ENCODE measurements at places on chromosomes 12 and 14.
A peak's percentile ranks its signal among the peaks of the same experiment; 100 is the strongest.

GRCh38 chr14:54718046-54718445 is 151.1 kb downstream of the SAMD4A start:
- no peak for DNase-seq

DNA sequence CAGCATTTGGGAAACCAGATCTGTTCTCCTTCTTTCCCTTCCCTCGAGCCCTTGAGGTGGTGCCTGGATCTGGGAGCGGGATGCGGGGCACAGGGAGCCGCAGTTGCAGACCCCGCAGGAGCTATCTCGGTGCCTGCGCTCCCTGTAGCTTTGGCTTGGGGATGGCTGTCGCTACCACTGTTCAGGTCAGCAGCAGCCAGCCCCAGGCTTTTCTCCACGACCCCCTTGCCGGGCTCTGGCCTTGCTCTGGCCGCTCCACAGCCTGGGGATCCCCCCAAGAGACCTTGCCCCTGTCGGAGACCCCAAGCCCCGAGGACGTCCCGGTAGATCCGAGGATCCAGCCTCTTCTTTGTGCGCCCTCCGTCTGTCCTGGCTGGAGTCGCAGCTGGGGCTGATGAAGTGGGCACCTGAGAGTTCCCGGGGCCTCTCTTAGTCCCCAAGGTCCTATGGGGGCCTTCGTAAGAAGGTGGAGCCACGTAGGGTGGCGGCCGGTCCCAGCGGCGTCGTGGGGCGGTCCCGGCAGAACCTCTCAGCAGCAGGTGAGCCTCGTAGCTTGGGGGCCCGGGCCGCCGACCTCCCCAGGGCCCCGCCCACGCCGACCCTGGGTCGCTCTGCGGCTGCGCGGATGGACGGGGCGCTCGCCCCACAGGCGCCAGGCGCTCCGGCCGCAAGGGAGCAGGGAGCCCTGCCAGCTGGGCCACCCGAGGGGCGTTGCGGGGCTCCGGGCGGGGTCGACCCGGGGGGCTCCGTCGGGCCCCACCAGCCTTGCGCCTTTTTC is 1.3 kb downstream of the DDN start:
- no peak for DNase-seq

DNA sequence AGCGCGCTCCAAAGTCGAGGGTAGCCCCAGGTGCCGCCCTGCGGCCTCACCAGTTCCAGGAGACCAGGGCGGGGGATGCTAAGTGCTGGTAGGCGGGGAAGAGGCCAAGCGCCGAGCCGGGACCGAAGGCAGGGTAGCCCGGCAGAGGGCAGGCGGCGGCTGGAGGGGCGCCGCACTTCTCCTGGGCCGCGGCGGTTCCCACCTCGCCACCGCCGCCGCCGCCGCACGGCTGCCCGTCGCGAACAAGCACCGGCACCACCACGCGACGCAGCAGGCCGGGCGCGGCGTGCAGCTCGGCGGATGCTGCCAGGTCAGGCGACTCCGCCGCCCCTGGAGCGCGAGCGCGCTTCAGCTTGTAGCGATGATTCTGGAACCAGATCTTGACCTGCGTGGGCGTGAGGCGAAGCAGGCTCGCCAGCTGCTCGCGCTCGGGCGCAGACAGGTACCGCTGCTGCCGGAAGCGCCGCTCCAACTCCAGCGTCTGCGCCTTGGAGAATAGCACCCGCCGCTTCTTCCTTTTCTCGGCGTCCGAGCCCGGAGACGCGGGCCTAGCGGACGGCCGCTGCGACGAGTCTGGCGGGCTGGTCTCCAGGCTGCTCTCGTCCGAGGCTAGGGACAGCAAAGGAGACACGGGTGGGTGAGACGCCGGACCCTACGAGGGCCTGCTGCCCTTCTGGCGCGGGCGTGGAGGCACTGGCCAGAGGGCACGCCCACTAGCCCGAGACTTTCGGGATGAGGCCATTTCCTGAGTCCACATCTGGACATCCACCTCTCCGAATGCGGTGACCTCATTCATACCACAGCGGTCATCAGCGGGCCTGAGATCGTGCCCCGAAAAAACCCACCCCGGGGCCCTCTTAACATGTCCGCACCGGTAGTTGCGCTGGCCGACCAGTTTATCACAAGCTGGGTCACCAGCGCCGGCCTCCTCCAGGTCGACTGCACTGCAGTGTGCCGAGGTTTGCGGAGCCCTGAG is 1.3 kb downstream of the NKX2-8 start:
- DNase-seq, result no peak

GRCh38 chr12:84816916-84817695 is 95.5 kb downstream of the SLC6A15 start:
- no peak for DNase-seq

DNA sequence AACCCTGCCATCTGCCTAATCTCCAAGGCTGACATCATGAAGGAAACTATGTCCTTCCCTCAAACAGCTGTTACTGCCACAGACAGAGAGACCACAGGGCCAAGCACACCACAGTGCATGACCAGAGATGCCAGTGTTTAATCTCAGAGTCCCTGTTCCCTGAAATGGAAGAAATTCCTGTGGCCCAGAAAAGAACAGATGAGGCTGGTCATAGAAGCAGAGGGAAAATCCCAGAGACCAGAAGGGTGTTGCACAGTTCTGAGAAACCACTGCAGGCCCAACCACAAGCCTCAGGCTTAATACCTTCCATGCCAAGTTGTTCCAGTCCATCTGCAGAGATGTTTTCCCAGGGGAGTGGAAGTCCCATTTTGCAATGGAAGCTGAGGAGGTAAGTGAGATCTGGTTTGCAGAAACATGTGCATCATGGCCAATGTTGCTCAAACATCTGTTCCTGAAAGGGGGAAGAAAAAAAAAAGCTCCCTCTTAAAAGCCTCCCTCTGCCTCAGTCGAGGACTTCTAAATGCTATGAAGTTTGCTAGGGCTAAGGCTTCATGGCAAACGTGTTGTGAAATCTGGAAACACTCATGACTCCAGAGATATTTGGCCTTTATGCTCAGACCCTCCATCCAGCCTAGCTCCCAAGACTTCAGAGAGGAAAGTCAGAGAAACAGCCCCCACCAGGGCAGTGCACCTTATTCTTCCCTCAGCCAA is 98.6 kb downstream of the SCARB1 start:
- no peak for DNase-seq

DNA sequence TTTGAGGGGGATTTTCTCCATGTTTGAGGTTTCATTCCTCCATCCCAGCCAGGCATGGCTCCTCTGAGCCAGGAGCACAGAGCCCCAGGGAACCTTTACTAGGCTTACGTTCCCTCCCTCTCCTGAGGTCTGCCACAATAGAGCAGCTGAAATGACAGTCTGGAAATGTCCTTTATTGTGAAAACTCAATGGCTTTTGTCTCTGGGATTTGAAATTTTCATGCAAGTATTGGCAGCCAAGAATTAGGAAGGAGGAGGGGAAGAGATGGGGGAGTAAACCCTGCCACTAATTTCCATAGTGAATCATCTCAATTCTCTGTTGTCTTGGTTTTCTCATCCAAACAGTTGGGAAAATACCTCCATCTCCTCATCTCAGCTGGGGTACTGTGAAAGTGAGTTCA is 2.6 kb upstream of the PLEKHG3 start:
- DNase-seq, result no peak

- no peak for DNase-seq
Measured at GRCh38 chr14:103762541-103762940, 46.9 kb downstream of the ZFYVE21 start.

GRCh38 chr12:79883216-79883615 is 51.7 kb downstream of the PPP1R12A start:
- DNase-seq, result peak; percentile 11

GRCh38 chr14:70821584-70822529 is 12.5 kb upstream of the MAP3K9 start:
- peak; percentile 37 for DNase-seq

DNA sequence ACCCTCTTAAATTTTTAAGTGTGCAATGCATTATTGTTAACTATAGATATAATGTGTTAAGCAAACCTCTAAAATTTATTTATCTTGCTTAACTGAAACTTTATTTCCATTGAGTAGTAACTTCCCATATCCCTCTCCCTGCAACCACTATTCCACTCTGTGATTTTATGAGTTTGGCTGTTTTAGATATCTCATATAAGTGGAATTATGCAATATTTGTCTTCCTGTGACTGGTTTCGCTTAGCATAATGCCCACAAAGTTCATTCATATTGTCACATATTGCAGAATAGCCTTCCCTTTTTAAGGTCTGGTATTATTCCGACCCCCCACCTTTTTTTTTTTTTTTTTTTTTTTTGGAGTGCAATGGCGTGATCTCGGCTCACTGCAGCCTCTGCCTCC is 247.6 kb downstream of the EMP1 start:
- DNase-seq, result no peak

GRCh38 chr12:93946542-93947150 is 201.7 kb upstream of the PLXNC1 start:
- no peak for DNase-seq

DNA sequence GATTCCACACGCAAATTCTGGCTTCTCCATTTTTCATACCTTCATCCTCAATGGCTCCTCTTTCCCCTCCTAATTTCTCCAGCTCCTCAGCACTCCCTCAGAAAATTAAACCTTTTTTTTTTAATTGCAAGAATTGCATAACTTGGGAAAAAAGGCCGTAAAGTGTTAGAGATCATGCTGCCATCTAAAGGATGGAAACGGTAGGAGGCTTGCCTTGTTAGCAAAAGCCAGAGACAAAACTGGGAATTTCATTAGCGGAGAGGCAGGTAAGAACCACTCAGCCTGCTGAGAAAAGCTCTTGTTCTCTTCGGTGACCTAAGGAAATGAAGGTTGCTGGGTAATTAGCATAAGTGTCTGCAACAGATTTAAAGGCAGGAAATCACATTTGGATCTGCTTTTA is 204.3 kb downstream of the AEBP2 start:
- DNase-seq, result no peak

GRCh38 chr14:92704821-92705220 is 43.6 kb downstream of the LGMN start:
- no peak for DNase-seq

GRCh38 chr12:110739894-110740293 is 2.8 kb downstream of the PPP1CC start:
- DNase-seq, result no peak

DNA sequence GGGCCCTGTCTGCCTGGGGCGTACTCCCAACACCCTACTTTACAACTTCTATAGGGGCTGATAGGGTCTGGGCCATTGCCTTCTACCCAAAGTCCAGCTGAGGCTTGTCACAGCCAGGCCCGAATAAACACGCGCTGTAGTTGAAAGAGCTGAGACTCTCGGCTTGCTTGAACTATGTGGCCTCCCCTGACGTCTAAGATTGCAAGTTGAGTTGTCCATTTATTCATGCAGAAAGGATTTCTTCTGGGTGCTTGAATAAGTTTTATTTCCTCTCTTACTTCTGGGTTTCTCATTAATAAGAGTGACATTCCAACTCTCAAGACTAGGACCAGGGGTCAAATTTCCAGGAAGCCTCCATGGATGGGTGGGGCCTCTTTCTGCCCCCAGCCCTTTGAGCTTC is 74.4 kb upstream of the VRK1 start:
- DNase-seq, result no peak

DNA sequence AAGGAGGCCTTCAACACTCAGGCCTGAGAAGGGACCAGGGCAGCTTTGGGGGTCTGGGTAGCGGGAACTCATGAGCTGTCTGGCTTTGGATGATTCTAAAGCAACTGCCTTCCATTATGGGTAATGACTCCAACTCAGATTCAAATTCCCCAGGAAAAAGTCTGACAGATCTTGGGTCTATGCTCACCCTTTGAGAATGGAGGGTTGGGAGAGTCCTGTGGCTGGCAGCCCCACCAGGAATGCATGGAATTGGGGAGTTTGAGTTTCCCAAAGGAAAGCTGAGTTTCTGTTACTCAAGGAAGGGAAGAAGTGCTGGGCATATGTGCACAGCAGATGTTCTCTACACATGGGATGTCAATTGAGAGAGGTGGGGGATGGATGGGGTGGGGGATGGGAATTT is 22.4 kb upstream of the LTBP2 start:
- DNase-seq, result no peak

GRCh38 chr12:104083769-104084475 is 19.6 kb downstream of the HCFC2 start:
- DNase-seq, result no peak

DNA sequence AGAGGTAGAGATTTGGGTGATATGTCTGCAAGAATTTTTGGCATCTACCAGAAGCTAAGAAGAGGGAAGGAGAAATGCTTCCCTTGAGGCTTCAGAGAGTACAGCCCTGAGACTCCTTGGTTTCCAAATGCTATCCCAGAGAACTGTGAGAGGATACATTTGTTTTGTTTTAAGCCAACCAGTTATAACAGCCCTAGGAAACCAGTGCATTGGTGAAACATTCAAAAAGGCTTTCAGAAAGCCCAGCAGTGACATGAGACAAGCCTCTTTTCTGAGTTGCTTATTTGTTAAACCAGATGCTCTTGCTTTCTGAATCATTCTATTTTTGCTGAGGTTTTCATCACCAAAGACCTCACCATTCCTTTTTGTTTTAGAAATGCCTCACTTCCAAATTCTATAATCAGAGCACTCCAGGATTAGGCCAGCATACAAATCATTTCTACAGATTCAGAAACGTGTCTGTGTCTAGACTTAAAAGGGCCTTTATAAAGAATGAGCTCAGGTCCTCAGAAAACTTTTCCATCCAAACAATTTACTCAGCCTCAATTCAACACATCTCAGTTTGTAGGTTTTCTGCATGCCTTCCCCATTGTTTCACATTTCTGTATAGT is 1617.8 kb upstream of the FLRT2 start:
- no peak for DNase-seq

GRCh38 chr12:66392266-66392915 is 90.1 kb downstream of the HELB start:
- DNase-seq, result no peak

GRCh38 chr14:71620401-71620800 is 311.8 kb upstream of the RGS6 start:
- DNase-seq, result no peak

DNA sequence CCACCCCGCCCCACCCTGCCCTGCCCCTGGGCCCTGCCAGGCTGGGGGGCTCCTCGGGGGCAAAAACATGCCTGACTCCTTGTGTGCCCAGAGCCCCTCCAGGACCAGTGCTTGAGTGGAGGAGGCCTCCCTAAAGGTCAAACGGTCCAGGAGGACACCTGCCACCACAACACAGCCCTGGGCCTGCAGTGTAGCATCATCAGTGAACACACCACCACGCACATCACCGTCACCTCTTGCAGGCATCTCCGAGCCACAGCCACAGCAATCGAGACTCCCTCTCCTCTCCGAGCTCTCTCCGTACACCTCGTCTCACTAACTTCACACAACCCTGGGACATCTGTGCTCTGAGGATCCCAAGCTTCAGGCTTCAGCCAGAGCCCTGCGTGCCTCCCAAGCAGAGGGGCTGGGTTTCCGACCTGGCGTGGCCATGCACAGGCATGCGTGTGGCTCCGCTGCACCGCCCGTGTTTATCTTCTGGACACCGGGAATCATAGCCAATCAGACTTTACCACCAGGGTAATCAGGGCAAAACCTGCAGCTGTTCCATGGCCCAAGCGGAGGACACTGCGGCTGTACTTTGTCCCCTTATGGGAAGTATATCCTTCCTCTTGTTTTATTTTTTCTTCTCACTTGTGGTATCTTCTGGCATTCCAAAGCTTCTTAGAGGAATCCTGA is 6.2 kb upstream of the DIO3 start:
- DNase-seq, result no peak

DNA sequence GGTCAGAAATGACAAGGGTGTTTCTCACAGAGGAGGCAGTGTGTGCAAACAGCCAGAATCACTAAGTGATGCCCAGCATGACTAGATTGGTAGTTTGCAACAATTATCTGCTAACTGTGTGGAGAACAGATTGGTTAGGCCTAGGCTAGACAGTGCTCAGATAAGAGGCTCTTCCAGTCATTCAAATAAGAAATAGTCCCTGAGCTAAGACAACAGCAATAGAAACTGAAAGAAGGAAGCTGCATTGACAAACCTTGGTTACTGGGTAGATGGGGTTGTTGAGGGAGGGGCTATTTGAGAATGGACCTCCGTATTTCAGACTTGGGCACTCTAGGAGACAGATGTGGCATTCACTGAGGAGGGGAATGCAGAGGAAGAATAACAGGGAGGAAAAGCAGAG is 255.0 kb upstream of the NPAS3 start:
- no peak for DNase-seq

Measured in Jurkat, Clone E6-1 (cell line).